ENCODE measurements at places on chromosomes 1 and 21. TPM values are rescaled to one million over a fixed set of nuclear protein-coding genes. Genes with fewer than 3 reads are reported as not detected.

The CCDC185 gene
- not detected for polyA plus RNA-seq

GRCh38 chr21:36117286-36117741 lies 17.6 kb upstream of the CBR3 start:
- no peak for DNase-seq

DNA sequence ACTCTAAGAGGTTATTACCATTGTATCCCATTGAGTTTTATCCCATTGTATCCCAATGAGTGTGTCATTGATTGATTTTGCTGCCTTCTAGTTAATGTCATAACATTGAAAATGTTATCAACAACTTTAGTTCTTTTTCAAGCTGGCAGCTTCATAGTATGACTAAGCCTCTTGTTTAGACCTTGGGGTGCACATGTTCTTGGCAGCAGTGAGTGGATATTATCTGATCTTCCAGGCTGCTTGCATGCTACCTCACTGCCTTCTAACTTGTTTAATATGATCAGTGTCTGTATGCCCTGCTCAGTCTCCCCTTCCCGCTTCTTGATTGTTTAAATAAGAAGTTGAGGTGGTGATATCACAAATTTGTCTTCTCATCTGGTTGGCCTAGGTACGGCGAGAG lies 24.6 kb downstream of the NTPCR start:
- DNase-seq: no peak

DNA sequence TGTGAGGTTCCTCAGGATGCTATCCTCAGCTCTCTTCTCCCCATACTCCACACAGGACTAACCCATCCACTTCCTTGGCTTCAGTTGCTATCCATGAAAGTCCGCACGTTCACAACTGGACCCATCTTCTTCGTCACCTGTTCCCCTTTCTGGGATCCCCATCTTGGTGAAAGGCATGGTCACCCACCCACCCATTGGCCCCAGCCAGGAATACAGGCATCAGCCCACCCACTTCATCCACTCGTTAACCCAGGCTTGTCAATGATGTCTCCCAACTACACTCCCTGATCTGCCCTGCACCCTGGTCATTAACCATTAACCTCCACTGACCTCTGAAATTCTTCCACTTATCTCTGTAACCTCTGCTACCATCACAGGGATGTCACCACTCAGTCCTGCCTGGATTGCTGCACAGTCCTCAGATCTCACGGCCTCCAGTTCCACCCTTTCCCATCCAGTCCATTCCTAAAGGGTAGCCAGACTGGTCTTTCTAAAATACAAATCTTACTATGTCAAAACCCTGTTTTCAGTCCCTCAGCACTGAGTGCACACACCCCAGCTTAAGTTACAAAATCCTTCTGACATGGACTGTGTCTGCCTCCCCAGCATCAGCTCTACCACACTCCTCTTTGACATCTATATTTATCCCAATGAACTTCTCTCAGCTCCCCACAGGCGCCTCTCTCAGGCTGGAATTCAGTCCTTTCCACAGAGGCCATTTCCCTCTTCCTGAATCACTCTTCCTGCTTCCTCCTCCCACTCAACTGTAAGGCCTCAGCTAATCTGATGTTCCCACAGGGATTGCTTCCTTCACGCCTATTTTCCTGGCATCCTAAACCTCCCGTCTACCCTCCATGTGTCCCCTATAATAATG lies 10.4 kb downstream of the PGLYRP4 start:
- DNase-seq: no peak

DNA sequence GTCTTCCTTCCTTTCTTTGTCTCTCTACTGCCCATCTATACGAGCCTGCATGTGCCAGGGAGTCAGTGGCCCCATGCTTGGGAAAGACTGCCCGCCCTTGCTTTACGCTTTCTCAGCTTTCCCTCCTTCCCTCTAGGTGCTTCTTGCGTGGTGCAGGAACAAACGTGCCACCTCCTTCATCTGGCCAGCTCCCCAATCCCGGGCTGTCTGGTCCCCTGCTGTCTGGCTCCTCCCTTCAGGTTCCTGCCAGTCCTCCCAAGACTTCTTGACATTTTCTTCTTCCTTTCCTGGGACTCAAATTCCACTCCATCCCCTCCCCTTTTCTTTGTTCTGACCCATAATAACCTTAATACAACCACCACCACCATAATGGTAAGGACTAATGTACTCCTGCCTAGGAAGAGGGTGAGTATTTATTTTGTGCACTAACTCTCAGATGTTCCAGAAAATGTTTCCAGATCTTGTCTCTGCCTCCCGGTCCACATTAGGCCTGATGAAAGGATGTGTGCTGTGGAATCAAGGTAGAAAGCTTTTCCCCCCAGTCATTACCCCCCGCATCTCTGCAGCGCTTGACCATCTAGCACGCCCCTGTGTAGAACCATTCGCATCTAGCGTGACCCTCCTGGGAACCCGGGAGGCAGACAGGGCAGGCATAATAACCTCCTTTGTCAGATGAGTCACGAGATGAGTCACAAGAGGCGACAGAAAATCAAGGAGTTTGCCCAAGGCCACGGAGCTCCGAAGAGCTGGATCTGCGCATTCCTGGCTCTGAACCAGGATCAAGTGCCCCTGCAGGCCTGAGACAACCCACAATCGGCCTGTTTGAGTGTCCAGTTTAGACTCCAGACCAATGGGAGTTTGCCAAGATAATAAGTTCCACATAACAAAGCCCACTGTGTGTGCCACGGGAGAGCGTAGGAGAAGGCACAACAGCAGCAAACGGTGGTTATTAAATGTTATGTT lies 60.1 kb upstream of the NEK2 start:
- DNase-seq: no peak
